ENCODE measurements at places on chromosomes 5 and 9.

GRCh38 chr9:129109537-129109903 is 1.1 kb downstream of the CRAT start:
- peak; percentile 28 for DNase-seq

DNA sequence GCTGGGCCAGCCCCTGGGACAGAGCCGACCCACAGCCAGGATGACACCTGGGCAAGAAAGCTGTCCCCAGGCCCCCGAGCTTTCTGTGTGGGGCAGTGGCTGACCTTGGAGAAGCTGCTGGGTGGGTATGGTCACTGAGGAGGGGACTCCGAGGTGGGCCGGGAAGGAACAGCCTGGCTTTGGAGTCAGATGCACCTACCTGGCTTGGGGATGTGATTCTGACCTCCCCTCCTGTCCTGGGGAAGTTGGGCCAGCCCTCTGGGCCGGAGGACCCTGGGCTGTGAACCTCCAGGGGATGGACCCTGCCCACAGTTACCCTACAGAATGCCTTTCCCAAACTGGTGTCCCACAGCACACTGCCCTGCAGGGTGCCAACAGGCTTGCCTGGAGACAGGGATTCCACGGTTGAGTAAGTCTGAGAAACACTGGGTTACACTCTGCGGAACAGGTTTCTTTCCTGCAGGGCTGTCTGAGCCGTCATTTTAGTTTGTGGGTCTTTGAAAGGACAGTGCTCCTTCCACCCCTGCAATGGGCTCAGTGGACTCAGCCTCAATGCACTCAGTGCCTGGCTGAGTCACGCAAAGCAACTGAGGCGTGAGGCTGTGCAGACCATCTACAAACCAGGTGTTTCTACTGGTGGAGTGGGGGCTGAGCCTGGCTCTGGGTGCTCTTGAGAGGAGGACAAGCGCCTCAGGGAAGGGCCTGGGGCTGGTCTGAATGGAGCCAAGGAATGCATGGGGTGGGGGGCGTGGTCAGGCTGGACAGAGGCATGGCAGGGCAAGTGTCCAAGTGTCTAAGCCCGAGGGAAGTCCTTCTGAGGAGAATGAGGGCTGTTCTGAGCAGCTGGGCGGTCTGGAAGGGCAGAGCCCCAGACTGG is 41.3 kb upstream of the PHYKPL start:
- DNase-seq, result no peak

DNA sequence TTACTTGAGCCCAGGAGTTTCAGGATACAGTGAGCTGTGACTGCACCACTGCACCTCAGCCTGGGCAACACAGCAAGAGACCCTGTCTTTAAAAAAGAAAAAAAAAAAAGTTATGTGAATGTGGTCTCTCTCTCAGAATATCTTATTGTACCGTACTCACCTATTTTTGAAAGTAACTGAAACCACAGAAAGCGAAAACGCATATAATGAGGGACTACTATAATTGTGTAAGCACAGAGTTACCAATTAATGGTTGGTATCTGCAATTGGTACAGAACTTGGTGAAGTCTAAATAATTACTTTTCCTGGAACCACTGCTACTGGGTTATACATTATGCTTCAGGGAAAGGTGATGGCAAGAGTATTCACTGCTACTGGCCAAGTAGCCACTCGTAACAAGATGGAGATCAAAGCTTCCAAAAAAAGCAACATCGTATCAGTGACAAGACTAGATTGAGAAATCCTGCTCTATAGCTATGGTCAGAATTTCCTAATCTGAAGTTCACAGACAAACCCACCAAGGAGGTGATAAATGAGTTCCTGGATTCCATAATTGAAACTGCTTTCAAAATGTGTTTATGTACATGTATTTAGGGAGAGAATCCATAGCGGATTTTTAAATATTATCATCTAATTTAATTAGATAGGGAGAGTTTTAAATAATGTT is 82.7 kb downstream of the NR6A1 start:
- DNase-seq, result no peak

DNA sequence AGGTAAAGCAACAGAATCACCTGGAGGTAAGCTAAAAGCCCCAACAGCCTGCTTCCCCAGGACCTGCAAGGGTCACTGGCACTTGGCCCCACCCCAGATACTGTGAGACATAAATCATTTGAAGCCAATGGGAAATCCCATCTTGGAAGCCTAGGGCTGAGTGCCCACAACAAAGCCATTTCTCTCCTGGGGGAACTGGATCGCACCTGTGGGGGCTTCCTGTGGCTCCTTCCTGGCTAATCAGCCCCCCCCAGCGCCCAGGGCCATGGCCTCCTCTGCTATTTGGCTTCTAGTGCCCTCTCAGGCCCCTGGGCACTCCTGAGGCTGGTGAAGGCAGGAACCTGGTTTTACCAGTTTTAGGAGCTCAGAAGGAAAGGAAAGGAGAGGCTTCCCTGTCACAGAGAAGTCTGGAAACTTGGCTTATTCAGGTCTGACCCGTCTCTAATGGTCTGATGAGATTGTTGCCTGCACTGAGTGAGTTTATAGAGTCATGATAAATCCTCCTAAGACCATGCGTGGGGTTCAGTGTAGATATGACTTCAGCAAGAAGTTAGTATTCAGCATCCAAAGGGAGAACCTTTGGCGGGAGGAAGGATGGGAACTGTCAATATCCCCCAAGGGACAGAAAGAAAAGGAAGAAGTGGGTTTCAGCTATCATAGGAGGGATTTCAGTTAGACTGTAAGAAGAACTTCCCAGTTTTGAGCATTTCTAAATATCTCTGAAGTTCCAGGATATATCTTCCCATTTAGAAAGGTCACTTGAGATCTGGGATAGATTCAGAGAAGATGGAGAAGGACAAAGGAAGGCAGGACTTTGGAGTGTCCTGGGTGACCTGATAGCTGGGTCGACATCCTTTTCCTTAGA is 1.2 kb downstream of the KCNMB1 start:
- no peak for DNase-seq

- no peak for DNase-seq
Measured at GRCh38 chr5:39843767-39844166, 419.0 kb upstream of the DAB2 start.

GRCh38 chr5:855771-856530 is 5.2 kb upstream of the ZDHHC11 start:
- peak; percentile 10 for DNase-seq

Data from activated naive CD4-positive, alpha-beta T cell treated with anti-CD3 and anti-CD28 coated beads, Interleukin-2, amount 50 U/mL, for 16 hours (primary cell).